ENCODE measurements at places on chromosomes 12 and 14.
A peak's percentile ranks its signal among the peaks of the same experiment; 100 is the strongest.

DNA sequence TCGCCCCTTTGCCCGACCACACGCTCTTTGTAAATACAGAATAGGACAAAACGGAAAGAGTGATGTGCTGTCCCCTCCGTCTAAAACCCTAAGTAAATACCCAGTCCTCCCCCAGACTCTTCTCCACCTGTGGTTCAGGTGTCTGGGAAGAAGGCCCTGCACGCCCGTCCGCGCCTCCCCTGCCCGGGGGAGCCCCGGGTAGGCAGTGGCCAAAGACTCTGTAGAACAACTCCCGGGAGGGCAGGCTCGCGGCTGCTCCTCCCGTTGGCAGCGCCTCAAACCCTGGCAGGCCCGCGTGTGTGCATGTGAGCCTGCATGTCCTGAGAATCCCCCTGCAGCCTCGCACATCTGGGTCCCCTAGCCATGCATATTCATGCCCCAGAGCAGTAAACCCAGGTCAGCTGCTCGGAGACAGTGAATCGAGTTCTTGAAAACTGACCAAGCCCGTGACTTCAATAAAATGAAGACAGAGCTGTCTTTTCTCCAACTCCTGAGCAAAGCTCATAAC lies 165.8 kb downstream of the MON2 start:
- peak; percentile 86 for DNase-seq

- peak; percentile 90 for DNase-seq
These were observed 34.9 kb upstream of the EML1 start for GRCh38 chr14:99758121-99758821.

DNA sequence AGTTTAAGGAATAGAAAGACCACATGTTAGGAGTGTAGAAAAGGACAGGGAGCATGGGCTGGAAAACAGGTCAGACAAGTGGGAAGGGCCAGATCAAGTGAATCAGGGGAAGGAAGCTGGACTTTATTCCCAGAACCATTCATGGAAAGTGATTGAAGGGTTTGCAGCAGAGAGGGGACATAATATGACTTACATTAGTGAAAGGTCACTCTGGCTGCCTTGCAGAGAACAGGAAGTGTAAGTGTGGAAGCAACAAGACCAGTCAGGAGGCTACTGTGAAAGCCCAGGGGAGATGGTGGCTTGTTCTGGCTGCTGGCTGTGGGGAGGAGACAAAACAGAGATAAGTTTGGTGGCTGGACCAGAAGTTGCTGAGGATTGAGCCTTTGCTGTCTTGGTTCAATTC lies 69.1 kb downstream of the VCPKMT start:
- DNase-seq = no peak

- no peak for DNase-seq
These were observed 12.2 kb upstream of the TESC start for GRCh38 chr12:117111386-117111785.

Measured in GM03348 (cell line).